ENCODE measurements at places on chromosomes 16 and 17. TPM values are rescaled to one million over a fixed set of nuclear protein-coding genes. Genes with fewer than 3 reads are reported as not detected.

Gene KRT31
- total RNA-seq: not detected

Gene CARHSP1
- total RNA-seq: 189 TPM

Gene C16orf46
- not detected for total RNA-seq

Gene KRT12
- total RNA-seq: not detected

Gene ATP2A1
- total RNA-seq: 2.7 TPM

Gene TEX14
- 0.50 TPM for total RNA-seq

Gene HP
- not detected for total RNA-seq

Gene ABCA10
- 1.6 TPM for total RNA-seq

Gene NUFIP2
- 66.9 TPM for total RNA-seq

Gene DRC3
- not detected for total RNA-seq

Gene RCVRN
- not detected for total RNA-seq

Gene FA2H
- total RNA-seq: 0.21 TPM

Gene HS3ST2
- not detected for total RNA-seq

Gene RASD1
- total RNA-seq: 0.42 TPM

Gene DPEP2
- total RNA-seq: 12.4 TPM

Gene GLYR1
- total RNA-seq: 101 TPM

Gene KRTAP3-1
- not detected for total RNA-seq

Gene TBX4
- not detected for total RNA-seq

Gene CRYBA1
- total RNA-seq: not detected

All from activated CD4-positive, alpha-beta T cell treated with anti-CD3 and anti-CD28 coated beads, Interleukin-2, amount 10 ng/mL, durations not matched to agents 7 days and 5 days (primary cell).